ENCODE measurements at places on chromosomes 4 and X.

DNA sequence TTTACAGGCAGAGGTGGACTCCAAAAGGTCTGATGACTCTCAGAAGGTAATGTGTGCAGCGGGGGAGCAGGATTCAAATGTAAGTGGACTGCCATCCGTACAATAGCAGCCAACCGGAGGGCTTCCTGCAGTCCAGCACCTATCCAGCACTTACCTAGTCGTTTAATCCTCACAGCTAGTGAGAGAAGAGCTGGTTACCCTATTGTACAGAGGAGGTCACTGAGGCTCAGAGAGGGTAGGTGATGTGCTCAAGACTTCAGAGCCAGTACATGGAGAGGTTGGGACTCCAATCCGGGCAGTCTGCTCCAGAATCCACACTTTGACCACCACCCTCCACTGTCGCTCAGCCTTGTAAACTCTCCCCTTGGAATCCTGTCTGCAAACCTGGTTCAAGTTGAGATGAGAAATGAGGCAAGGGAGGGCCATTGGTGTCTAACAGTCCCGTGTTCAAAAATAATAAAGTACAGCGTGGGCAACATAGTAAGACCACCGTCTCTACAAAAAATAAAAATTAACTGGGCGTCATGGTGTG, 22.5 kb upstream of the JAKMIP1 start:
- no peak for DNase-seq

DNA sequence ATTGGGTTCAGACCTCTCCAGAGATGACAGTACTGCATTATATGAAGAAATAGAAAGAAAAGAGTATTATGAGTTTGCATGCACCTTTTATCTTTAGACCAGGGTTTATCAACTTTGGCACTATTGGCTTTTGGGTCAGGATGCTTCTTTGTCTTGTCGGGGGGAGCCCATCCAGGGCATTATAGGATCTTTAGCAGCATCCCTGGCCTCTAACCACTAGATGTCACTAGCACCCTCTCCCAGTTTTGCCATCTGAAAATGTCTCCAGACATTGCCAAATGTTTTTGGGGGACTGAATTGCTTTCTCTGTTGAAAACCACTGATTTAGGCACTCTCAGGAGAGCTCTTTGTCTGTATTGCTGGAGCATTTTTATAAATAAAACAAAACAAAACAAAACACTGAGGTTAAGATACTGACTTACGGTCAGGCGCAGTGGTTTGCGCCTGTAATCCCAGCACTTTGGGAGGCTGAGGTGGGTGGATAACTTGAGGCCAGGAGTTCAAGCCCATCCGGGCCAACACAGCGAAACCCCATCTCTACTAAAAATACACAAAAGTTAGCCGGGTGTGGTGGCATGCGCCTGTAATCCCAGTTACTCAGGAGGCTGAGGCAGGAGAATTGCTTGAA, 23.6 kb downstream of the CA5B start:
- peak; percentile 1 for DNase-seq

DNA sequence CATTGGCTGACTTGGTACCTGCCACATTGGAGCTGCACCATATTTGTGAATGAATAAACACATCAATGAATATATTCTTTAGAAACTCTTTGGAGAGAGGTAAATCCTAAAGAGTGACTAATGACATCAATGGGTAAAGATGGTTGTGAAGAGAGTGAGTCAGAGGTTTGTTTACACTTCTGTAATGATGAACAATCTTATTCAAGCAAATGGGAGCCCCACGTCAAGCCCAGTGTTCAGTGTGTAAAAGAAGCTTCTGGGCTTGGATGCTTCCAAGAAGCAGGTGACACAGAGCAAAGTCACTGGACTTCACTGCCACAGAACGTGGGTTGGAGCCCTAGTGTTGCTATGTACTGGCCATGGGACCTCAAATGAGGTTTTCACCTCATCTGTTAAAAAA, 319.0 kb downstream of the STK32B start:
- DNase-seq = no peak

GRCh38 chr4:1018147-1019020, 7.0 kb downstream of the FGFRL1 start:
- DNase-seq = no peak

GRCh38 chr4:46922205-46922604, 13.2 kb upstream of the COX7B2 start:
- no peak for DNase-seq

DNA sequence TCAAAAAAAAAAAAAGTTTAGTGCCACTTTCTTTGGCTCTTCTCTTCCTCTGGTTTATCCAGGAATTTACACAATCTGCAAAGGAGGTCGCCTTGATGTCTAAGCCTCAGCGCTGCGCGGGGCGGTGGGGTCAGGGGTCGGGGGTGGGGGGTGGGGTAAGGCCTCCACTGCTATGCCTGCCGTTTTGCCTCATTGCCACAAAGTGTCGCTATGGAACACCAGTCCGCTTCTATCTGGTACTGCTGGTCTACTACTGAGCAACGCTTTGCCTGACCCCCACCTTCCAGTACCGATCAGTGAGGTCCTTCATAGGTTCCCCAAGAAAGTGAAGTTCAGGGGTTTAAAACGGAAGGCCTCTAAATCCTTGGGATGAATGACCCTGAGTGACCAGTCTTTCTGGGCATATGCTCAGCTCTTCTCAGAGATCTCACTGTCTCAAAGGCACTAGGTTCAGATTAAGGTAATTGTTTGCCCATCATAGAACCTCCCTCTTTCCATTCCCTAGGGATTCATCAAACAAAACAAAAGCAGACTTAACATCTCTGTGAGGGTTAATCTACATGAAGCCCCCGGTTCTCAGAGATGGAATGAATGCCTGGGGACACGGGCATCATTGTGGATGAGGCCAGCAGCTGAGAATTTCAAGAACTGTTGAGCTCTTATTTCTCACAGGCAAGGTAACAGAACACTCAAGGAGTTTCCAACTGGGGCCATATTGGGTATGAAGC, 16.9 kb upstream of the TSR2 start:
- no peak for DNase-seq

- no peak for DNase-seq
These were observed 34.9 kb upstream of the IQSEC2 start for GRCh38 chrX:53316111-53316859.

DNA sequence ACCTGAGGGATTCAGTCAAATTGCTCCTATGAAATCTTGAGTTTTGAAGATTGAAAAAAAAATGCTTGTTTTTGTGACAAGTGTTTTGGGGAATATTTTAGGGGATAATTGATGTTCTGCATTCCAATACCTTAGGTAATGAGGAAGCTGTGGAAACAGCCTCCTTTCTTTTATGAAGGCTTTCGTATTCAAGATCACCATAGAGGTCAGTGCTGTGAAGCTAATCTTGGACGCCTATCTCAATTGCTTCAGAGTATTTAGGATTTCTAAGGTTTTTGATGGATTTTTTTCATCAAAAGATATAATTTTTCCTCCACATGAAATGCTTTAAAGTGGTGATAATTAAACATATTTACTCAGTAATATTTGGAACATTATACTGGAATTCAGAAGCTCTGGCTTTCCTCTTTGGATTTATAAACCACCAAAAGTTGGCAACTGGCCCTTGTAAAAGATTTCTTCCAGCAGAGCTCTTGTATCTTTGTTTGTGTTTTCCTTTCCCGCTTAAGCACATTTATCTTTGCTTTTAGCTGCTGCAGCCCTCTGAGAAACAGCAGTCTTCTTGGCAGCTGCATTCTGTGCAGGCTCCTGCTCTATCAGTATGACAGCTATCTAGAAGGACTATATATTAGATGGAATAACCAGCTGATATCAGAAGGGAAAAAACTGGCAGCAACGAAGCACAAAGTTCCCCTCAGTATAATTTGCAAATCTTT, 63.7 kb downstream of the HMGB2 start:
- peak; percentile 48 for DNase-seq

GRCh38 chrX:130179579-130180215, 7.9 kb downstream of the RAB33A start:
- peak; percentile 18 for DNase-seq

DNA sequence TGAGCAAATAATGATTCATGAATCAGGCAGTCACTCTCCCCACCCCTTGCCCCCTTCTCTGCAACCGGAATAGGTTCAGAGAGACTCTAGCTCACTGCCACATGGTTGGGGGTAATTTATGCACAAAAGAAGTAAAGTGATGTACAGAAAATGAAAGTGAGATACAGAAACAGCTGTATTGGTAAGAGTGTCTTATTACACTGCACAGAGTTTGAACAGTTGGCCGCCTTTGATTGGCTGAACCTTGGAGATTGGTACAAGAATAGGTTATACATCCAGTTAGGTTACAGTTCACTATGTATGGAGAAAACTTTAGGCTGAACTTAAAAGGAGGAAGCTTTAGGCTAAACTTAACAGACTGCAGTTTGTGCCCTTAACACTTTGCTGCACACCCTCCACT, 34.6 kb upstream of the DIAPH2 start:
- no peak for DNase-seq

- peak; percentile 34 for DNase-seq
These were observed 750.2 kb upstream of the HS3ST1 start for GRCh38 chr4:12178614-12179610.

DNA sequence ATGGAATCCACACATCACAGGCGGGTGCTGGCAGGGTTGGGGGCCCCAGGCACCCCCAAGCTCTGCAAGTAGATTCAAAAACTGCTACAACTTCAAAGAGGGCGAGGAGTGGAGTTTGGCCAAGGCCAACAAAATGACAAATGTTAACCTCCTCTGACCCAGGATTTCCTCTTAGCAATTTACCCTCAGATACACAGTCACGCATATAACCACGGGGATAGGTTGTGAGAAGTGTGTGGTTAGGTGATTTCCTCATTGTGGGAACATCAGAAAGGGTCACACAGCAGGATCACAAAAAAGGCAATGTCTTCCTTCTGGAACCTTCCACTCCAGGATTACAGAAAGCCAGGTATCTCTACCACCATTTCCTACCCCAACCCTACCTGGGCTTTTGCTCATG, 62.4 kb downstream of the C4orf50 start:
- no peak for DNase-seq

GRCh38 chrX:150088766-150089518, 150.7 kb upstream of the EOLA2 start:
- DNase-seq = no peak

GRCh38 chr4:124953061-124953460, 240.5 kb upstream of the ANKRD50 start:
- DNase-seq = no peak

GRCh38 chrX:35842674-35843073, 44.5 kb downstream of the MAGEB16 start:
- no peak for DNase-seq

DNA sequence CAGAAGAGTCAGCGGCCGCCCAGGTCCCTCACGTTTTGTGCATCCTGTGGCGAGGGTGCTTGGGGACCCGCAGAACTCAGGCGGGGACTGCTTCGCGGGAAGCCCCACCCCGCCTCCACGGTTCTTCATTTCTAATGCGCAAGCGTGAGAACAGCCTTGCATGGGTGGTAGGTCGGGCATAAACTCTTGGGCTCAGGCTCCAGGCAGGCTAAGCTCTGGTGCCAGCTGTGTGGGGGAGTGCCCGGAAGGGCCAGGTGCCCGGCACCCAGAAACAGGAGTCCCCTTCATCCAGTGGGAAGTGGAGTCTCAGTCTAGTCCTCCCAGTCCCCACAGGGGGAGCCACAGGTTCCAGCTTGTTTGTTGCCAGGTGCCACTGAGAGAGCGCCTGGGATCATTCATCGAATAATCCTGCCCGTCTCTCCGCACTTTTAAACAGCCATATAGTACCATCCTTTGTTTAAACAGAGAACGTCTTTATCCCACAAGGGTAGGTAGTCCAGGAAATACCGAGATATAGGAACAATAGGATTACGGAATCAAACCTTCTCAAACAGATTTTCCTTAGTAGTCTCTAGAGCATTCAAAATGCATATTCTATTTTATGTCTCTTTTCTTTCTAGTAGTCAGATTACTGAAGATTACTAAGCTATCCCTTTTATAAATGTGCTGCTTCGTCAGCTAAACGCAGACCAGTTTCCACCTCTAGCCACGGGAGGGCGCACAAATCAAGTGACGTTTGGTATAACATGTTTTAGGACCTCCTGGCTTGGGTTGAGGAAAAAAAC, 12.7 kb upstream of the RBBP7 start:
- peak; percentile 88 for DNase-seq

DNA sequence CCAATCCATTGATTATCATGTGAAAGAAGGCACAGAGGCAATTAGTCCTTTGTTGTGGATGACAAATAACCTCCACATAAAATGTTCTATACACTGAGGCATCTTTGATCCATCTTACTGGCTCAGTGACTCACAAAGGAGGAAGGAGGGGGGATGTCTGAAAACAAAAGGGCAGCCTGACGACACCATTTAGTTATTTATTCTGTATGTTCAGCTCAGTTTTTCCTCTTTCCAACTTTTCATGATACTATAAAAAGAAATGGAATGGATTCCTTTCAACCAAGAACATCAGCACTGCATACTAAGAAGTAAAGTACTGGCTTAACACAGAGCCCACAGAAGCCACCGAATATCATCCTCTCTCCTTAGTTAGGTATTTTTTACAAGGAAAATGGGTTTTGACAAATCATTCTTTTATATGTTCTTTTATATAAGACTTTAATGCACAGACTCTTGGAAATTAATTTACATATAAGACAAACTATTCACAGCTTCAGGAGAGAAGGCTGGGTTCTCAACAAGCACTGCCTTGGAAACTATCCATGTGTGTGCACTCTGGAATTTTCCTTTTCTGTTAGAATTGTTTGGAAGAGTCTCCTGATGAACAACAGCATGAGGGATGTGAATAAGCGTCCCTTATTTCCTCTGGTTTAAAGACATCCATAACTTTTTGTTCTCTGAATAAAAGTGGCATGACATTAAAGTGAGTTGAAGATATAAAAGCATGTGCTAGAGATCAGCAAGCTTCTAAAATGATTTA, 135.6 kb downstream of the TSPAN5 start:
- DNase-seq = no peak

GRCh38 chr4:179586460-179586859, 2144.2 kb upstream of the AGA start:
- DNase-seq = no peak

- DNase-seq = no peak
These were observed 3.5 kb downstream of the SPIN2A start for GRCh38 chrX:57133706-57134105.

DNA sequence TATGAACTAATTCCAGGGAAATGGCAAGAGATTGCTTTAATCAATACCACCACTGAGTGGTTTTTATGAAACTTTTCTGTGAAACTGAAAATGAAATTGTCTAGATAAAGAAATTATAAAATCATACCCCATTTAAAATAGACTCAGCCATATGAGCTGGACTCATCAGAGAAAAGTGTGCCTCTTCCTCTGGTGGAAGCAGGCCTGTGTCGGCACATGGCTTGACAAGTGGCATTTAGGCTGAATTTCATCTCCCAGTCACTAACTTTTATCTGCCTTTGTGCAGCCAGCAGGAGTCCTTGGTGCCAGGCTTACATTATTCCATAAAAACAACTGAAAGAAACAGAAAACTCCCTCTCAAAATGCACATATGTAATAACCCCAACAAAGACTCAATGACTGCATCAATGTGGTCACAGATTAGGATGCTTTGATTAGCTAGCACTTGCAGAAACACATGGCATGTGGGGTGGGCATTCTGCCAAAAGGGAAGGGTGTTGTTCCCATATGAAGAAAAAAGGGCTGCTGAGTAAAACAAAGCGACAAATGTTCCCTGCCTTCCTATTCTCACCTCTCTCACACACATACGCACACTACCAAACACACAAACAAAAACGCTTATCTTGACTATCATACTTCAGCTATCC, 232.3 kb downstream of the PABPC4L start:
- peak; percentile 59 for DNase-seq

GRCh38 chrX:153349952-153350351, 16.0 kb downstream of the ZNF275 start:
- no peak for DNase-seq

Measured in NCI-H1105 treated with DMSO at 0.1 percent for 48 hours (cell line).